ENCODE measurements at places on chromosomes 11 and 22.

- no peak for DNase-seq
Observed at GRCh38 chr22:20752104-20752741, 21.7 kb upstream of the SERPIND1 start.

GRCh38 chr11:11251394-11251970 is 101.6 kb downstream of the CSNK2A3 start:
- no peak for DNase-seq

- no peak for DNase-seq
Observed at GRCh38 chr11:124954590-124954955, 571 bp downstream of the CCDC15 start.

DNA sequence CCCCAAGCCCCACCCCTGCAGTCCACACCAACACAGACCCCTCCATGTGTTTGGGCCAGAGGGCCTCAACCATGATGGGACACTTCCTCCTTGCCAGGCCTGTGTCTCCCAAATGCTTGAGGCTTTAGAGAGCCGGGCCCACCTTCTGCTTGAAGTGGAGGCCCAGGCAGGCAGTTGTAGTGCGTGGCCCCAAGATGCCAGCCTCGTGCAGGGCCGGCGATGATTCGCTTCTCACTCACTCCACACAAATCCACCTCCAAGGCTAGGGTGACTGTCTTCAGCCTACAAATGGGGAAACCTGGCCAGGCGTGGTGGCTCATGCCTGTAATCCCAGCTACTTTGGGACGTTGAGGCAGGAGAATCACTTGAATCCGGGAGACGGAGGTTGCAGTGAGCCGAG is 5.7 kb downstream of the PRR5 start:
- DNase-seq = no peak

GRCh38 chr11:119415517-119415916 is 7.5 kb downstream of the THY1 start:
- no peak for DNase-seq

Measured in GOT3 (cell line).